Vagina (tissue), 2 donors: ENCODE measurements at places on chromosomes 11 and 22.

GRCh38 chr11:32391956-32392553 is 43.3 kb downstream of the WT1 start:
- no peaks in the 10 kb centered on the region for H3K27me3 ChIP-seq
- no peaks in the 10 kb centered on the region for H3K4me1 ChIP-seq
- H3K36me3 ChIP-seq = no peaks in the 10 kb centered on the region
- no peak for DNase-seq

GRCh38 chr11:132093536-132094259 is 723.3 kb downstream of the NTM start:
- no peak overlapping the region for H3K27ac ChIP-seq
- no peak overlapping the region for H3K4me3 ChIP-seq
- H3K36me3 ChIP-seq = no peaks in the 10 kb centered on the region
- DNase-seq = no peak

- H3K4me1 ChIP-seq = peaks cover 18% of the 10 kb centered on the region
- no peak overlapping the region for H3K4me3 ChIP-seq
- no peak for DNase-seq
- no peaks in the 10 kb centered on the region for H3K27me3 ChIP-seq
Measured at GRCh38 chr11:45935349-45936064, 13.1 kb downstream of the LARGE2 start.

DNA sequence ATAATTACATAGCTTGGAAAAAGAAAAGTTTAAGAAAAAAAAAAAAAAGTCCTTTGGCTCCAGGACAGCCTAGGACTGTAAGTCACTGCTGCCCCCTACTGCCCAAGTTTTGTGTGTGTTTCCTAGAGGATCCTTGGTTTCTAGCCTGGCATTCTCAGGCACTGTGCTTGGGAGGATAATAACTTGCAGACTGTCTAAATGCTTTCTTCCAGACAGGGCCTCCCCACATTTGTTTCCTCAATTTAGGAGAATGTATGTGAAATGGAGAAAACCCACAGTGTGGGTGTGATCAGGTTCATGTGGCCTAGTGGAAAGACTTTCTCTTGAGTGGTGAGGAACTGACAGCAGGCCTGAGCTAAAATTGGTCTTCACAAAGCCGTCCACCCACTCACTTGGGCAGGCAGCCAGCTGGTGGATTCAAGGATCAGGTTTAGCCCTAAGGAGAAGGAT is 191.0 kb downstream of the NAV2 start:
- no peak overlapping the region for H3K27ac ChIP-seq
- DNase-seq = no peak

DNA sequence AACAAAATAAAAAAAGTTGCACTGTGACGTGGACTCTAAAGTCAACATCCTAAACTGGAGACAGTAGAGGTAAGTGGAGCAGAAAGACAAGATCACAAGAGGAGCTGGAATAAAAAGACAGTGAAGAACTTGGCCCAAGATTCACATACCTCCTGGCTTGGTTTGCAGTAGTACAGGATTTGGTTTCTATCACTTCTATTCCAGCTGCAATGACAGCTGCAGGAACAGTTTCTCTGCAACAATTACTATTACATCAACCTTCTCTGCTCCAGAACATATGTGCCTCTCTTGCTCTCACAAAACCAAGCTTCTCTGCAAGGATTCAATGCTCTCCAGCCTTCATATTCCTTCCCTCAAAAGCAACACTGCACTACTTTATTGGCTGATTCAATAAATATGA is 7.8 kb upstream of the KDM2A start:
- no peaks in the 10 kb centered on the region for H3K36me3 ChIP-seq
- no peak for DNase-seq
- no peak overlapping the region for H3K27ac ChIP-seq
- no peaks in the 10 kb centered on the region for H3K4me1 ChIP-seq

- H3K27ac ChIP-seq = no peak overlapping the region
- no peak for DNase-seq
- H3K4me3 ChIP-seq = no peak overlapping the region
- H3K27me3 ChIP-seq = no peaks in the 10 kb centered on the region
Measured at GRCh38 chr22:37401401-37402183, 25.7 kb downstream of the ELFN2 start.

DNA sequence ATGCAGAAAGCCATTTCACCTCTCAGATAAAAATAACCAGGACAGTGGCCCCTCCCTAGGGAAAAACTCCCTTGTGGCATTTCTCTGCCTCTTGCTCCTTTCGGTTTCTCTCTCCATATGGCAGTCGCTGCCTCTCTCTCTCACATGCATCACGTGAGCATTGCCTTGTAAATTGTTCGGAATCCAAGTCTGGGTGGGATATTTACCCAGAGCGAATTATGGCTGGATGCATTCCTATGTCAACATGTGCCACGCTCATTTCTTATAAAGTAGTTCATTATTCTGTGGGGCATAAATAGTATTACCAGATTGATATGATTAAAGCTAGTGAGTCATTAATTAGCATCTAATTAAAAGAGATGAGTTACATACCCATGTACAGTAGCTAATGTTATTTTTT is 392.9 kb downstream of the INSC start:
- DNase-seq = no peak
- no peak overlapping the region for H3K27ac ChIP-seq
- H3K4me3 ChIP-seq = no peak overlapping the region
- no peaks in the 10 kb centered on the region for H3K27me3 ChIP-seq
- H3K36me3 ChIP-seq = no peaks in the 10 kb centered on the region
- H3K4me1 ChIP-seq = no peaks in the 10 kb centered on the region

GRCh38 chr22:26564181-26564580 is 25.8 kb downstream of the TPST2 start:
- H3K36me3 ChIP-seq = no peaks in the 10 kb centered on the region
- H3K27ac ChIP-seq = no peak overlapping the region
- no peak for DNase-seq
- H3K27me3 ChIP-seq = no peaks in the 10 kb centered on the region
- peaks cover 33% of the 10 kb centered on the region for H3K4me1 ChIP-seq

DNA sequence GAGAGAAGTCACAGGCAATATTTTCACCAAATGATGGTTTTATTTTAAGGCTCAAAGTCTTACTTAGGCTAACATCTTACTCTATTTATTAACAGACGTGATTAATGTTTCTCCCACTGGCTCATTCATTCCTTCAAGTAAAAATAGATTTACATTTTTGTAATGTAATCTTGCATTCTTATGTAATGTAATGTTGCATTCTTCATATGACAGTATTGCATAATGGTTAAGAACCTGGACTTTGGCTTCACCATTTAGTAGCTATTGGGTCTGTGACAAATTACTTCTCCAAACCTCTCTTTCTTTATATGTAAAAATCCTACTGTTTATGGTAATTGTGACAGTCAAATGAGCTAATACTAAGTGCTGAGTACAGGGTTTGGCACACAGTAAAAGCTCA is 3.3 kb upstream of the DIXDC1 start:
- H3K4me1 ChIP-seq = peaks cover 13% of the 10 kb centered on the region
- H3K36me3 ChIP-seq = no peaks in the 10 kb centered on the region
- DNase-seq = no peak
- H3K27ac ChIP-seq = no peak overlapping the region
- H3K27me3 ChIP-seq = no peaks in the 10 kb centered on the region

- H3K4me3 ChIP-seq = no peak overlapping the region
- H3K36me3 ChIP-seq = no peaks in the 10 kb centered on the region
- DNase-seq = no peak
Measured at GRCh38 chr11:130328420-130328819, 13.7 kb upstream of the ZBTB44 start.

GRCh38 chr11:34625576-34625975 is 4.7 kb downstream of the EHF start:
- peak overlapping the region; percentile 39 for H3K4me3 ChIP-seq
- peak overlapping the region; percentile 51 for H3K27ac ChIP-seq
- no peaks in the 10 kb centered on the region for H3K27me3 ChIP-seq
- H3K4me1 ChIP-seq = peaks cover 11% of the 10 kb centered on the region
- DNase-seq = no peak

GRCh38 chr22:17012267-17012666 is 4.2 kb upstream of the GAB4 start:
- no peak overlapping the region for H3K27ac ChIP-seq
- no peak overlapping the region for H3K4me3 ChIP-seq
- H3K27me3 ChIP-seq = no peaks in the 10 kb centered on the region
- no peaks in the 10 kb centered on the region for H3K4me1 ChIP-seq

DNA sequence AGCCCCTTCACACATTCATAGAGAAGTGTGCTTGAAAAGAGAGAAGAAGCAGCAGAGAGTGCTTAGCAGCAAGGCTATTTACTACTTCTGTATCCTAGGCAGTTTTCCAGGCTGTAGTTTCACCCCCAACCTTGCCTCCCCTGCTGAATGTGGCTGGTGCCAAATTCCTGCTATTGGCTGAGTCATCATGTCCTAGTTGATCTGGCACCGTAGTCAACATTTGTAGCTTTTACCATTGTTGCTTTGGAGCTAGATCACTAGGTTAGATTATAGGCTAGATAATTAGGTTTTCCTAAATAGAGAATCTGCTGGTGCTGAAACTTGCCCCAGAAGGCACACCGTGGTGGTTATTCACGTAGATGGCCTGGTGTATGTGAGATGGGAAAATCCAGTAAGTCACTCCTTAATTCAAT is 32.7 kb downstream of the ARHGAP42 start:
- no peak for DNase-seq
- peaks cover 12% of the 10 kb centered on the region for H3K4me1 ChIP-seq
- no peaks in the 10 kb centered on the region for H3K27me3 ChIP-seq
- peak overlapping the region; percentile 14 for H3K27ac ChIP-seq
- no peaks in the 10 kb centered on the region for H3K36me3 ChIP-seq

- DNase-seq = no peak
- H3K4me1 ChIP-seq = no peaks in the 10 kb centered on the region
- no peak overlapping the region for H3K4me3 ChIP-seq
- no peak overlapping the region for H3K27ac ChIP-seq
- no peaks in the 10 kb centered on the region for H3K27me3 ChIP-seq
- no peaks in the 10 kb centered on the region for H3K36me3 ChIP-seq
Measured at GRCh38 chr22:25795478-25795877, 53.5 kb downstream of the MYO18B start.

- no peaks in the 10 kb centered on the region for H3K27me3 ChIP-seq
- H3K4me1 ChIP-seq = no peaks in the 10 kb centered on the region
- H3K36me3 ChIP-seq = no peaks in the 10 kb centered on the region
- DNase-seq = no peak
- no peak overlapping the region for H3K4me3 ChIP-seq
- H3K27ac ChIP-seq = no peak overlapping the region
Measured at GRCh38 chr11:1377231-1377780, 12.4 kb upstream of the BRSK2 start.

GRCh38 chr11:63847363-63847762 is 8.5 kb downstream of the MARK2 start:
- H3K27ac ChIP-seq = peak overlapping the region; percentile 36
- no peaks in the 10 kb centered on the region for H3K27me3 ChIP-seq
- DNase-seq = no peak
- no peaks in the 10 kb centered on the region for H3K36me3 ChIP-seq

DNA sequence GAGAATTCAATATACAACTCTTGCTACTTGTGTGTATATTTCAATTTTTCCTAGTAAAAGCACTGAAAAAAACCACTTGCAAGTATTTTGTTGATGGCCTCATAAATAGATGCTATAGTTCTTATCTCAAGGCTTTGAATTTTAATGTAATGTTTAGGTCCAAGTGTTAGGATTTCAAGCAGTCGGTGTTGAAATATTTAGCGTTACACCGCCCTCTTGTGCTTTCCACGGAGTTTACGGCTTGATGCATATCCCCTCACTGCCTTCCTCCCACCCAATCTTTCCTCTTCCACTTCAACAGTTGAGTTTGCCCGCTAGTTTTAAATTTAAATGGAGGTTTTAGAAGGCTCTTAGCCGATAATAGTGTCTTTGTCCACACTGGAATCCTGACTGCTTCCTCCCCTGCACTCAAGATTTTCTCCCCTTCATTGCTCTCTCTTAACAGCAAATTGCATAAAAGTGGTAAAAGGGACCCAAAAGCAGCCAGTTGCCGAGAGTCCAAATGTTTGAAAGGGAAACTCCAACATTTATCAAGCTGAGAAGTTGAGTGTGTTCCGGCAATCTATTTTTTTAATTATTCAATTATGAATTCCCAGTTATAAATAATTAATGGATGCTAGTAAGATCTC is 25.9 kb upstream of the HTATIP2 start:
- no peaks in the 10 kb centered on the region for H3K4me1 ChIP-seq
- H3K36me3 ChIP-seq = no peaks in the 10 kb centered on the region
- DNase-seq = no peak
- no peaks in the 10 kb centered on the region for H3K27me3 ChIP-seq
- H3K4me3 ChIP-seq = no peak overlapping the region
- H3K27ac ChIP-seq = no peak overlapping the region

DNA sequence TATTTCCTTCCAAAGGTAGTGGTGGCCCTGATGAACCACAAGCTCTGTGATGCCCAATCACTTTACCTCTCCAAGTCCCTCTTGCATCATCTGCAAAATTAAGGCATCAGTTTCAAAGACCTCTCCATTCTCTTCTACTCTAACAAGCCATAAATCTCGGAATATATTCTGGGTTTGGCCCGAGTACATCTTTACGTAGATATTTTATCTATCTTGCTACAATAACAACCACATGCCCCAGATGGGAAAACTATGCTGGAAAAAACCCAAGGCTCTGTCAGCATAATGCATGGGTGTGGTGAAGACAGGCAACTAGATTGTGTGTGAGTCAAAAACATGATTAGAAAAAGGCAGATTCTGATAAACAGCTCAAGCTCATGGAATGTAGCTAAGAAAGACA is 228.2 kb upstream of the BLID start:
- H3K4me3 ChIP-seq = no peak overlapping the region
- no peaks in the 10 kb centered on the region for H3K27me3 ChIP-seq
- H3K4me1 ChIP-seq = peaks cover 19% of the 10 kb centered on the region
- no peaks in the 10 kb centered on the region for H3K36me3 ChIP-seq
- DNase-seq = no peak

GRCh38 chr11:45092901-45093760 is 53.3 kb upstream of the PRDM11 start:
- H3K27me3 ChIP-seq = no peaks in the 10 kb centered on the region
- H3K36me3 ChIP-seq = no peaks in the 10 kb centered on the region
- no peak overlapping the region for H3K27ac ChIP-seq

- no peaks in the 10 kb centered on the region for H3K27me3 ChIP-seq
- no peaks in the 10 kb centered on the region for H3K4me1 ChIP-seq
- H3K27ac ChIP-seq = no peak overlapping the region
- H3K36me3 ChIP-seq = no peaks in the 10 kb centered on the region
- H3K4me3 ChIP-seq = no peak overlapping the region
Measured at GRCh38 chr11:92766698-92767097, 202.8 kb upstream of the MTNR1B start.
